ENCODE measurements at places on chromosomes 7 and 10. TPM values are rescaled to one million over a fixed set of nuclear protein-coding genes. Genes with fewer than 3 reads are reported as not detected.

Gene CLDN4
- total RNA-seq, result 0.14 TPM

Gene SPDYE1
- total RNA-seq, result not detected

Gene IFIT2
- total RNA-seq, result 36.9 TPM

Gene NUP42
- total RNA-seq, result 19.4 TPM

Gene ANKRD2
- total RNA-seq, result not detected

Gene STRIP2
- total RNA-seq, result 0.14 TPM

All from CD4-positive, alpha-beta T cell (primary cell).